Fibroblast of the aortic adventitia (primary cell): ENCODE measurements at places on chromosomes 1 and 21. TPM values are rescaled to one million over a fixed set of nuclear protein-coding genes. Genes with fewer than 3 reads are reported as not detected.

DIO1 gene
- not detected in 2 replicates for total RNA-seq

- peak; percentile 31 for DNase-seq
Observed at GRCh38 chr1:11967028-11967547, 13.2 kb upstream of the MFN2 start.

GRCh38 chr1:156128654-156129597 is 14.4 kb downstream of the LMNA start:
- peak; percentile 95 for DNase-seq

RGL1 gene
- 55.1 and 100 TPM in 2 replicates for total RNA-seq

GRCh38 chr1:107328087-107328486 is 187.2 kb downstream of the NTNG1 start:
- DNase-seq = no peak

DLGAP3 gene
- total RNA-seq = not detected in 2 replicates

BRINP3 gene
- 2.3 and 3.4 TPM in 2 replicates for total RNA-seq

C1orf226 gene
- total RNA-seq = 0.09 TPM in 1 of 2 replicates, not detected in the other

- DNase-seq = peak; percentile 35
Observed at GRCh38 chr1:51734896-51735745, 118.2 kb downstream of the OSBPL9 start.

GRCh38 chr1:47635111-47635510 is 197.3 kb downstream of the FOXD2 start:
- DNase-seq = no peak

DNA sequence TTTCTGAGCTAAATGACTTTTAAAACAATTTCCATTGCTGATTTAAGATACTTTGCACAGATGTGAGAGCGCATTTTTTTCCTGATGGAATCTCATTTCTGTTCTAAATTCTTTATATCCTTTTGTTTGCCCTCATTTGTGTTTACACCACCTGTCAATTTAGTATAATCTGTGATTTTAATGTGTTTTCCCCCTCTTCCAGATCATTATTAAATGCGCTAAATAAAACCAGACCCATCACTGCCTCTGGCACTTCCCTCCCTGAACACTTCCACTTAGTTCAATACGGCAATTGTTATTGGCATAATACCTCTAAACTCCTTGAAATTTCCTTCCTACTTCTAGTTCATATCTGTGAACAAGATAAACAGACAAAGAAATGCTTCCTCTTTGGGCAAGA is 186.9 kb upstream of the ADGRL2 start:
- no peak for DNase-seq

DNA sequence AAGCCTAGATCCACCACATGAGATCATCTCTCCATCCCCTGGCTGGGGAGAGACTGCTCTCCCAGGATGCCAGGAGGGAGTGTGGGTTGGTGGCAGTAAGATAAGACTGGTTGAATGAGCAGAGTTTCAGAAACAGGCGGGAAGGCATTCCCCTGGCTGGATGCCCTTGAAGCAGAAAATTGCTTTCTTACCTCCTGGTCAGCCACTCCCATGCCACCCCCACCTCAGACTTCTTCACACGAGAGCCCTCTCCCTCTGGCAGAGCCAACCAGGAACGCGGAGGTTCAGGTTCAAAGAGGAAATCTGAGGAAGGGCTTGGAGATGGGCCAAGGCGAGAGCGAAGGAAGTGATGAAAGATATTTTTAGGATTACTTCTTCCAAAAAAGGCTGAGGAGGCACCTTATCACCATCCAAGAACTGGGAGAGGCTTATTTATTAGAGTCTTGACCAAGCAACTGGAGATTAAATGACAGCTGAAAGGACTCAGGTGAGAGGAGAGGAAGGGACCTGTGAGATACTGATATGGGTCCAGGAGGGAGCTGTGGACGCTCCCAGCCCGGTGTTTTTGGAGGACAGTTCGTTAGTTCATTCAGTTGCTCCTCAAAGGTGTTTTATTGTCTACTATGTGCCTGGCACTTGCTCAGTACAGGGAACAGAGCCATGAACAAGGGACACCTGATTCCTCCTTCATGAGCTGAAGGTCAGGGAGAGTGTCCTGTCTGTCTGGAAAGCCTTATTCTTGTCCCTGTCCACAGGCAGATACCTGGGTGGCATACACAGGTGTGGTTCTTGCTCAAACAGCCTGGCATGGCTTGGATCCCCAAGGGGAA is 18.9 kb upstream of the SLC26A9 start:
- peak; percentile 52 for DNase-seq

GRCh38 chr1:202170726-202171125 is 10.3 kb upstream of the PTPN7 start:
- no peak for DNase-seq

GRCh38 chr1:180585994-180586359 is 27.2 kb downstream of the OVAAL start:
- DNase-seq = no peak

DNA sequence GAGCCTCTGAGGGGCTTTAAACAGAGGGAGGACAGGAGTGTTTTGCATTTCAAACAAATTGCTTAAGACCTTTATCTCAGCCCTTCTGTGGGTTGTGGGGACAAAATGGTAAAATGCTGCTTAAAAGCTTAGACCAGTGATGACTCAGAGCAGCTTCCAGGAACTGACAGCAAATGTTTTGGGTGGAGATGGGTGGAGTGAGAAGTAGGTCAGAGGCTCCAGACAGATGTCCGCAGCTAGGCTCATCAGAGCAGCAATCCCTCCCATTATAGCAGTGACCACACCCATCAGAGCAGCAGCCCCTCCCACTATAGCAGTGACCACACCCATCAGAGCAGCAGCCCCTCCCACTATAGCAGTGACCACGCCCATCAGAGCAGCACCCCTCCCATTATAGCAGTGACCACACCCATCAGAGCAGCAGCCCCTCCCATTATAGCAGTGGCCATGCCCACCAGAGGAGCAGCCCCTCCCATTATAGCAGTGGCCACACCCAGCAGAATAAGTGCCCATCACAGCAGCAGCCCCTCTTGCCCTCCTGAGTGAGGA is 532.2 kb downstream of the MATN1 start:
- DNase-seq = peak; percentile 78

- DNase-seq = no peak
Observed at GRCh38 chr1:98783821-98784220, 122.3 kb downstream of the SNX7 start.

DNA sequence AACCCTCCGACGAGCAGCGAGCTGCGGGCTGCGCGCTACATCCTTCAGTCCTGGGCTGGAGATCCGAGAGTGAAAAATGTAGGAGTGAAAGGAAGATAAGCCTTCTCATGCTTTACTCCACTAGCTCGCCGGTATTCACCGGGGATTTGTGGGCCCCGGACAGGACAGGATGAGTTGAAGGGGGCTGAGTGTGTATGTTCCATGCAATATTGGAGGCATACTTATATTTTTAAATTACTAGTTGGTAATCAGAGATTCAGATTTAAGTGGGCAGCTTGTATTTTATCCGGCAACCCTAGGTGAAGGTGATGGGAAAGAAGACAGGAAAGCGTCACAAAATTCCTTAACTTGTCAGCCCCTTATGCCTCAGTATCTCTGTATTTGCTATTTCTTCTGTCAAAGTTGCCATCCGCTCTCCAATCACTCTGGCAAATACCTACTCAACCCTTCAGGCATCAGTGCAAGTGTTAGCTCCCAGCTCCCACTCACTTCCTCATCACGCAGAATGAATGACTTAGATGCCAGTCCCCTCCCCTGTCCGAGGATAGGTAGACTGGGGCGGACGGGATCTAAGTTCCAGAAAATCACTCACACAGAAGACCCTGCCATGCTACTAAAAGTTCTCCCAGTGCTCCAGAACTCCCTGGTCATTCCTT is 503 bp upstream of the PIGM start:
- DNase-seq = peak; percentile 7

DNA sequence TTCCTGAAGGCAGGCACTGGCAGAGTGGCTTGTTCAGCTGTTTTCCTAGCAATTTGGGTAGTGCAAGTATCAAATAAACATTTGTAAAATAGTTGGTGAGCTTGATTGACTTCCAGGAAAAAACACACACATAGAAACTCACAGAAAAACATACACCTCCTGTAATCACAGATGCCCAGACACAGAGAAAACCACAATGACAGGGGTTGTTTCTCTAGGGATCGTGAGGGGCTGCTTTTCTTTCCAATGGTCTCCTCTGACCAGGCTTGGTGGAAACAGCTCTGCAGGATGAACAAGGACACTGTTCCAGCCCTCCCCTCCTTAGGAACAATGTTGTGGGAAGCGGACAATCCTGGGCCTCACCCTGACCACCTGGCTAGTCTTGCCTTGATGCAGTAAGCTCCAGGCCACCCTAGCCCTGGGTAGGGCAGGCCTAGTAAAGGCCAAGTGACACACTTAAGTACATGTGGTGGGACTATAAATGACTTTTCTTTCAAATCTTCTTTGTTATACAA is 142.5 kb upstream of the HMGB4 start:
- DNase-seq = no peak

TEX50 gene
- not detected in 2 replicates for total RNA-seq

LCE1A gene
- not detected in 2 replicates for total RNA-seq

BMP8B gene
- not detected in 2 replicates for total RNA-seq

- no peak for DNase-seq
Observed at GRCh38 chr1:203077956-203078355, 7.9 kb downstream of the MYOG start.

GRCh38 chr1:246270236-246270635 is 236.8 kb downstream of the SMYD3 start:
- no peak for DNase-seq

DNA sequence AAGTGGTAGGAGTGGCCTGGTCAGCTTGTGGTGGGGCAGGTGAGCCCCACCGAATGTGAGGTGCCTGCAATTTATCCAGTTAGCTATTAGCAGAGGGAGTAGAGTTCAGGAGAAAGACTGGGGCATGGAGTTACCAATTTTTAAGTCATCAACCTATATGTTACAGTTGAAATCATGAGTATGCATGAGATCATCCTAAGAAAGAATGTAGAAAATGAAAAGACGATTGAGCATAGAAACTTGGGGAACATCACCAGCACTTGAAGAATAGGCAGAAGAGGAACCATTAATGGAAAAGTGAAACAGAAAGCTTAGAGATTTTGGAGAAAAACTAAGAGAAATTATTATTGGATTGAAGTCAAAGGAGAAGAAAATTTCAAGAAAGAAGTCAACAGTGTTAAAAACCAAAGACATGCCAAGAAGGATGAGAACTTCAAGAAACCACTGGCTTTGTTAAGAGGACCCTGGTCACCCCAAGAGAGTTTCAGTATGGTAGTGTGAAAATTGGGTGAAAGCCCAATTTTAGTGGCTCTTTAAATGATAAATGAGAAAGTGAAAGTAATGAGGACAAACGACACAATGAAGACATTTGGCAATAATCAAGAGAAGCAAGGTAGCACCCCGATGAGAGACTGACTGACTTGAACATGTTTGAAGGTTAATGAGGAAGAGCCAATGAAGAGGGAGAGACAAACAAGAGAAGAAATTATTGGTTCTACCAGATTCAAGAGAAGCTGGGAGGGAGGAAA is 36.7 kb downstream of the DNASE2B start:
- no peak for DNase-seq

S100A12 gene
- not detected in 2 replicates for total RNA-seq
